ENCODE measurements at places on chromosomes 12 and 14.

- H3K36me3 ChIP-seq = no peaks in the 10 kb centered on the region
- H3K27me3 ChIP-seq = peaks cover 26% of the 10 kb centered on the region
- H3K27ac ChIP-seq = no peak overlapping the region
- no peak for DNase-seq
- H3K4me3 ChIP-seq = no peak overlapping the region
- H3K4me1 ChIP-seq = no peaks in the 10 kb centered on the region
Observed at GRCh38 chr12:111168009-111168900, 200.6 kb downstream of the PHETA1 start.

DNA sequence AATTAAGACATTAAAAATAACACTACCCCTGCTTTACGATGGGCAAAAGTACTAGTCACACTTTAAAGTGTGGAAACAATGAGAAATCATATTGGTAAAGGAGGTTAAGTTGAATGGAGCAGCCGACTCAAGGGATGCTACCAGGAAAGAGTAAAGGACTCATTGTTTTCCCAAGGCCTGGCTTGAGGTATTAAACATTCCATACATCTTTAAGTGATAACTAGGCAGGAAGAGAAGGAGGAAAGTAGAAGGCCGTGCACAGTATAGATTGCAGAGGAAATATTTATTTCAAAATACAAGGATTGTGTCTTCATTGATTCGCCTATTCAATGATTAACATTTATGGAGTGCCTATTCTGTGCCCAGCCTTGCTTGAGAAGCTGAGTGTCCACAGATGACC lies 20.6 kb upstream of the YARS2 start:
- no peaks in the 10 kb centered on the region for H3K36me3 ChIP-seq
- no peaks in the 10 kb centered on the region for H3K4me1 ChIP-seq
- DNase-seq = no peak
- H3K4me3 ChIP-seq = no peak overlapping the region

DNA sequence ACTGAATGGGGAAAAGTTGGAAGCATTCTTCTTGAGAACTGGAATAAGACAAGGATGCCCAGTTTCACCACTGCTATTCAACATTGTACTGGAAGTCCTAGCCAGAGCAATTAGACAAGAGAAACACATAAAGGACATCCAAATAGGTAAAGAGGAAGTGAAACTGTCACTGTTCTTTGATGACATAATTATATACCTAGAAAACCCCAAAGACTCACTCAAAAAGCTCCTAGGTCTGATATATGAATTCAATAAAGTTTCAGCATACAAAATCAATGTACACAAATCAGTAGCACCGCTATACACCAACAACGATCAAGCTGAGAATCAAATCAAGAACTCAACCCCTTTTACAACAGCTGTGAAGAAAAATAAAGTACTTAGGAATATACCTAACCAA lies 157.3 kb upstream of the DDHD1 start:
- no peaks in the 10 kb centered on the region for H3K36me3 ChIP-seq
- H3K4me1 ChIP-seq = no peaks in the 10 kb centered on the region
- no peak overlapping the region for H3K4me3 ChIP-seq
- H3K27ac ChIP-seq = no peak overlapping the region
- no peak for DNase-seq
- no peaks in the 10 kb centered on the region for H3K27me3 ChIP-seq

DNA sequence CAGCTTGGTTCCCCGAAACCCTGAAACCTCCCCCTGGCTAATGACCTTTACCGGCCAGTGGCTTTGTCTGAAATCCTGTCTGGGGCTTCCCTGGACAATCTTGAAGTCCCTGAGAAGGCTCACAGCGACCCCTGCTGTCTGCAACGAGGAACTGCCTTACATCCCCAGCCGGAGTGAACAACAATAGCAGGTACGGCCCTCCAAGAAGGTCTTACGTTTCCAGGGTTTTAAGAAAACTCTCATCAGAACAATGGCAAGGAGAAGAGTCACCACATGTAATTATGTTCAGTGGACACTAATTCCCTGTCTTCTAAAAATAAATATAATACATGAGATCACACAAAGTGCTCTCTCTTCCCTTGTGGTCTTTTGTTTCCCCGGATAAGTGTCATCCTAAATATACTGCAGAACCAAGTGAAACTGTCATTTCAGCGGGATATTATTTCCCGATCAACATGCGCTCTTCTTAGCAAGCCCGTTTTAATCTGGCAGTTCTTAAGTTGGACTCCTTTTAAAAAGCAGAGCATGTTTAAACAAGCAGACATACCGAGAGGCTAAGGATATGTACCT lies 53.3 kb downstream of the RBM19 start:
- H3K27me3 ChIP-seq = no peaks in the 10 kb centered on the region
- H3K27ac ChIP-seq = no peak overlapping the region
- H3K36me3 ChIP-seq = peaks cover 95% of the 10 kb centered on the region
- peaks cover 13% of the 10 kb centered on the region for H3K4me1 ChIP-seq
- peak; percentile 100 for DNase-seq
- no peak overlapping the region for H3K4me3 ChIP-seq

DNA sequence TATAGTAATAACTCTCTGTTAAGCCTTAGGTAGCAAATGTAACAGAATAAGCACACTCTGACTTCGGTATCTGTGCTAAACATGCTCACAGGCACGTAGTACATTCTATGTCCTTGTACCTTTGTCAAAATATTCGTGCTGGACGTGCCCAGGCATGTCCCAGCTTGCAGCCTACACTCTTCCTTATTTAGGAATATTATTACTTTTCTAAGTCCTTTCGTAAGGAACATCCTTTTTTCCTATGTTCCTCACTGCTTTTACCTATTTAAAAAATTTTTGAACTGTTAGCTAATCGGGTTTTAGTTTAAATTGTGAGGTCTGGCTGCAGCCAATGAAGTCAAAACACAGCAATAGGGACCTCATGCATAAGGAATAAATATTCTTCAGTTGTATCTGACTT lies 24.1 kb upstream of the UBC start:
- H3K36me3 ChIP-seq = peaks cover 4% of the 10 kb centered on the region
- H3K4me1 ChIP-seq = peaks cover 19% of the 10 kb centered on the region
- H3K27ac ChIP-seq = peak overlapping the region; percentile 52
- DNase-seq = no peak

DNA sequence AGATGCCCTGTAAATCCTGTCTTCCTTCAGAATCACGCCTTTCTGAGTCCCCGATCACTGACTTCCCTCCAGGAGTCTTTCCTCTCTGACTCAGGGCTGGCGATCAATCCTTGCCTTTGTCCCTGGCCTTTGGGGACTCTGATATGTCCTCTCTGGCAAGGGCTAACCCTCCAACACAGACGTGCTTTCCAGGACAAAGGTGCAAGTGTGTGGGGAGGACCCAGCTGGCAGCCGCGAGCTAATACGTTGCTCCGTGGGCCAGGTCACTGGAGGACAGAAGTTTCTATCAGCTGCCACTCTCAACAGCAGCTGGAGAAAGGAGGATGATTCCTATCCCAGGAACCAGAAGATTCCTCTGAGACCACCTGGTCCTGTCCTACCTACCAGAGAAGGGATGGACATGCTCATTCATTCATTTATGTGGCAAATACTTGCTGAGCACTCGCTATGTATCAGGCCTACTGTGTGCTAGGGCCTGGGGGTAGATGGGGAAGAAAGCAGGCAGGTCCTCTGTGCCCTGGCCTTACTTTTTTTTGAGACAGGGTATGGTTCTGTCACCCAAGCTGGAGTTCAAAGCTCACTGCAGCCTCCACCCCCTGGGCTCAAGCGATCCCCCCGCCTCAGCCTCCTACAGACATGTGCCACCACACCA lies 8.5 kb upstream of the SCARB1 start:
- H3K27me3 ChIP-seq = no peaks in the 10 kb centered on the region
- DNase-seq = no peak
- no peak overlapping the region for H3K4me3 ChIP-seq
- H3K36me3 ChIP-seq = no peaks in the 10 kb centered on the region
- peaks cover 4% of the 10 kb centered on the region for H3K4me1 ChIP-seq

DNA sequence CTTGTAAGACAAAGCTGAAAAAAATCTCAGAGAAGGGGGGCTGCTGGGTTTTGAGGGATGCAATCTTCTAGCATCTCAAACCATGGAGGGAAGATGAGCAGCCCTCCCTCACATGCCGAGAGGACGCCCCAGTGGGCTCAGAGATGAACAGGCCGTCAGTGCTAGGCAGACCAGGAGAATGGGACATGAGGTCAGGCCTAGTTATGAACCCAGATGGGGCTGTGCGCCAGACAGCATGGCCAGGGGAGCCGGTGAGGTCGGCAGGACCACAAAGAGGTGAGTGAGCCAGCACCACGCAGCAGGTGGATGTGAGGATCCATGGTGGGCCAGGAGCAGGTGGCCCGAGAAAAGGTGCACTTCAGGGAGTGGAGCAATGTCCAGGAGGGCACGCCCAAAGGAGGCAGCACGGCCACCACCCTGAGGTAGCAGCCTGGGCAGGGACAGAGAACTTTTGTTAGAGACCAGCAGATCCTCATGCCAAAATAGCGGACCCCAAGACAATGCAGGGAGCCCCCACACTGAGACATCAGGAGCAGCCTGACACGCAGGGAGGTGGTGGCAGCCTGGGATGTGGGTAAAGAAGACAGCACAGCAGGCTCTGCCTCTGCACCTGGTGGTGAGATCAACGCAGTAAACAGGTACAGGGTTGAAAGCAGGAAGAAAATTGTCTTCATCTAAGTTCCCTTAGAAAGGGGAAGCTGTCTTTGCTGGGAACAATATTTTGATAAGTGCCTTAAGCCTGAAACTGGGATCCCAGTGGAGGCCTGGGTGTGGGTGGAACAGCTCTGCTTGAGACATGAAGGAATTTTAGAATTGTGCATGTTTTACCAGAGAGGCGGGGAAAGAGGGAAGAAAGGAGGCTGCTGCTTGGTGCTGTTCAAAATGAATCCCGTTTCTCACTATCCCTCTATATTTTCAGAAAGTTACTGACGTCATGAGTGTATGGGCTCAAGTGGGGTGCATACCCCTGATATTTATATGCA lies 17.8 kb upstream of the MCRS1 start:
- no peaks in the 10 kb centered on the region for H3K27me3 ChIP-seq
- no peaks in the 10 kb centered on the region for H3K36me3 ChIP-seq
- no peaks in the 10 kb centered on the region for H3K4me1 ChIP-seq
- H3K27ac ChIP-seq = no peak overlapping the region
- H3K4me3 ChIP-seq = no peak overlapping the region
- DNase-seq = no peak

DNA sequence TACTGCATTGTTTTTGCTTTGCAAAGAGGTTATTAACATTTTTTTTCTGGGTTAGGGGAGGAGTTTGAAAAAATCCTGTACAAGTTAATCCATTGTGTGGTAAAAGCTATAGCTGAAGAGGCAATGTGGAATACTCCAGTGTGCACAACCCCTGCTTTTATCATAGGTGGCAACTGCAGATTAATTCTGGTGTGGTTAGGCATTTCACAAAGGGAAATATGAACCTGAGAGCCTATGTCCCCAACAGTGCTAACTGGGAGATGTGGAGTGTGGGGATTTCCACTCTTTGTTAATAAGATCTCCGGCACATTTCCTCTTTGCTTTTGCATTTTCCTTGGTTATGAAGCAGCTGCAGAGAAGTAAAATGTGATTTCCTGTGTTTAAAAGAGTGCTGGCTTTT lies 33.6 kb downstream of the PRORP start:
- H3K4me3 ChIP-seq = no peak overlapping the region
- peaks cover 10% of the 10 kb centered on the region for H3K36me3 ChIP-seq
- no peak overlapping the region for H3K27ac ChIP-seq
- no peaks in the 10 kb centered on the region for H3K27me3 ChIP-seq

GRCh38 chr12:49866859-49867569 lies 24.1 kb upstream of the BCDIN3D start:
- DNase-seq = peak; percentile 67
- H3K4me3 ChIP-seq = no peak overlapping the region
- no peaks in the 10 kb centered on the region for H3K27me3 ChIP-seq
- no peaks in the 10 kb centered on the region for H3K36me3 ChIP-seq
- no peak overlapping the region for H3K27ac ChIP-seq

- peaks cover 97% of the 10 kb centered on the region for H3K4me1 ChIP-seq
- no peaks in the 10 kb centered on the region for H3K36me3 ChIP-seq
- H3K27me3 ChIP-seq = no peaks in the 10 kb centered on the region
- no peak overlapping the region for H3K4me3 ChIP-seq
- H3K27ac ChIP-seq = peak overlapping the region; percentile 80
Observed at GRCh38 chr14:61569812-61570548, 125.3 kb upstream of the HIF1A start.

- H3K36me3 ChIP-seq = peaks cover 50% of the 10 kb centered on the region
- no peak overlapping the region for H3K4me3 ChIP-seq
- DNase-seq = no peak
- H3K4me1 ChIP-seq = no peaks in the 10 kb centered on the region
- no peaks in the 10 kb centered on the region for H3K27me3 ChIP-seq
Observed at GRCh38 chr12:112496496-112496895, 77.7 kb downstream of the PTPN11 start.

DNA sequence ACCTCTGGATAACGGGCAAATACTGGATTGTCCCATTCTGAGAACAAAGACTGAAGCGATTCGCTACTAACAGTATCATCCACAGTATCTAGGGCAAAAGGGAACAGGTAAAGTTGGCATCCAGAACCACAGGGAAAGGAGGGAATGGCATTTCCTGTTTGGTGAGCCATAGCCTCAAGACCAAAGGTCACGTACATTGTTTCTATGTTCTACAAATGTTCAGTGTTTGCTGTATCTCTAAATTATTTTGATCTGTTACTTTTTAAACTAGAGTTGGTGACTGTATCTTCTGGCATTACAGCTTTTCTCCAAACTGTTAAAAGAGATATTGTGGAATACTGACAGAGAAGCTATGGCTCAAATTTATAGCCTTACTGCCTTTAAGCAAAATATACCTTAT lies 9.7 kb downstream of the MLH3 start:
- H3K27ac ChIP-seq = no peak overlapping the region
- no peak for DNase-seq
- H3K4me3 ChIP-seq = no peak overlapping the region
- H3K4me1 ChIP-seq = peaks cover 13% of the 10 kb centered on the region
- H3K27me3 ChIP-seq = no peaks in the 10 kb centered on the region

GRCh38 chr14:65476273-65476941 lies 63.9 kb downstream of the FUT8 start:
- H3K4me1 ChIP-seq = peaks cover 11% of the 10 kb centered on the region
- no peak overlapping the region for H3K27ac ChIP-seq
- no peaks in the 10 kb centered on the region for H3K36me3 ChIP-seq

- no peaks in the 10 kb centered on the region for H3K4me1 ChIP-seq
- H3K36me3 ChIP-seq = peaks cover 16% of the 10 kb centered on the region
- H3K27me3 ChIP-seq = no peaks in the 10 kb centered on the region
- no peak for DNase-seq
Observed at GRCh38 chr14:99467336-99468078, 13.2 kb downstream of the SETD3 start.

GRCh38 chr14:85453401-85454225 lies 76.3 kb upstream of the FLRT2 start:
- H3K4me3 ChIP-seq = no peak overlapping the region
- no peaks in the 10 kb centered on the region for H3K36me3 ChIP-seq
- H3K27ac ChIP-seq = no peak overlapping the region
- no peaks in the 10 kb centered on the region for H3K4me1 ChIP-seq
- DNase-seq = no peak

Measured in SJSA1 (cell line).